ENCODE measurements at places on chromosomes 12 and 14.

GRCh38 chr14:64391113-64391725, 3.1 kb downstream of the MTHFD1 start:
- DNase-seq = no peak

DNA sequence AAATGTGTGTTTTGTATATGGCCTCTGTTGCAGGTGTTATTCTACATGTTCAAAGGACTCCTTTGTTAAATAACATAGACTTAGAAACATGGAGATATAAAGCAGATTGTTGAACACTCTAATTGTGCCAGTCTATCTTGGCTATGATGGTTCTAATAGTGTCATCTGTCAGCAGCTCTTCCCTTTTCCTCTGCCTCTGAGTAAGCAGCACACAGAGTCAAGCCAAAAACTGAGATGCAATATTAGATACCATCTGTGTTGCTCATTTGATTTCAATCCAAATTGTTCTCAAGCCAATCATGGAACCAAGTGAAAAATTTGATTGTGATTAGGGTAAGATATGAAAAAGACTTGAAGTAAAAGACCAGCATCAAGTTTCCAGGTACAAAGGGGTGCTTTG, 871.1 kb upstream of the MGAT4C start:
- no peak for DNase-seq

- DNase-seq = no peak
Measured at GRCh38 chr12:59005193-59005955, 85.1 kb upstream of the LRIG3 start.

DNA sequence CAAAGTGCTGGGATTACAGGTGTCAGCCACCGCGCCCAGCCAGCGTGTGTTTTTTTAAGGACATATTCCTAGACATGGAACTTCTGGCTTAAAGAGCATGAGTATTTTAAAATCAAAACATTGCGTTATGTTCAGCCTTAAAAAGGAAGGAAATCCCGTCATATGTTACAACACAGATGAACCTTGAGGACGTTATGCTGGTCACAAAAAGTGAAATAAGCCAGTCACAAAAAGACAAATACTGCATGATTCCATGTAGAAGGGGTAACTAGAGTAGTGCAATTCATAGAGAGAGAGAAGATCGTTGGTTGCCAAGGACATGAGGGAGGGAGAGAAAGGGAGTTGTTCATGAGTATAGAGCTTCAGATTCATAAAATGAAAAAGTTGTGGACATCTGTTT, 53.9 kb downstream of the ACACB start:
- DNase-seq = no peak

- no peak for DNase-seq
Measured at GRCh38 chr12:113006641-113007040, 28.3 kb downstream of the OAS2 start.

DNA sequence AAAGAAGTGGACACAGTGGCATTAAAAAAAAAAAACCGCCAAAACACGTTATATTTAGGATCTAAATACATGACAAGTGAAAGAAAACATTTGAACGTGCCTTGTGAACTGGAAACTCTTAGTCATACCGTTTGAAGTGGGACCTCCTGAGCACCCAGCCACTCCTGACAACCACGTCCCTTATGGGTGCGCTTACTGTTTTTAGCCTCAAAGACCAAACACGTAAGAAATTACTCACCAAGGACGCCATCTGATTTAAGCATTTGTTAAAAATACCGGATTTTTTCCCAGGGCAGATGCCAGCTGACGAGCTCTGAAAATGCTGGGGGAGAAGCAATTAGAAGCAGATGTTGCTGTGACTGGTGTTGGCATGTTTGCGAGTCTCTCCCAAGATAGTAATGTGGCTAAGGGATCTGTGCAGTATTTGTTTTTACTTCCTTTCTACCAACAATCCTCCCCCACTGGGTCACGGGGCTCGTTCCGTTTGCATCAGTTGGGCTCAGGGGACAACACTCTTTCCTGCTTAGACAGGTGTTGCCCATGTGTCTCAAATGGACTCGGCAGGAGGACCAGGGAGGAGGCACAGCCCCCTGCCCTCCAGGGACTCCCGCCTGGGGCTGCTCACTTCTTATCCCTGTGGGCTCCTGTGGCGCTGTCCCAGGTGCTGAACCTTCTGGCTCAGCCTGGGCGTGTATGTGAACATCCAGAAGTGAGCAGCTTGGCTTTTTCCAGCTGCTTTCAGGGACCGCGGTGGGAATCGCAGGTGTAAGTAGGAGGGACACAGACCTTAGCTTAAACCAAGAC, 101.0 kb downstream of the BEGAIN start:
- no peak for DNase-seq

- DNase-seq = no peak
Measured at GRCh38 chr14:89162586-89162985, 254.4 kb downstream of the FOXN3 start.

DNA sequence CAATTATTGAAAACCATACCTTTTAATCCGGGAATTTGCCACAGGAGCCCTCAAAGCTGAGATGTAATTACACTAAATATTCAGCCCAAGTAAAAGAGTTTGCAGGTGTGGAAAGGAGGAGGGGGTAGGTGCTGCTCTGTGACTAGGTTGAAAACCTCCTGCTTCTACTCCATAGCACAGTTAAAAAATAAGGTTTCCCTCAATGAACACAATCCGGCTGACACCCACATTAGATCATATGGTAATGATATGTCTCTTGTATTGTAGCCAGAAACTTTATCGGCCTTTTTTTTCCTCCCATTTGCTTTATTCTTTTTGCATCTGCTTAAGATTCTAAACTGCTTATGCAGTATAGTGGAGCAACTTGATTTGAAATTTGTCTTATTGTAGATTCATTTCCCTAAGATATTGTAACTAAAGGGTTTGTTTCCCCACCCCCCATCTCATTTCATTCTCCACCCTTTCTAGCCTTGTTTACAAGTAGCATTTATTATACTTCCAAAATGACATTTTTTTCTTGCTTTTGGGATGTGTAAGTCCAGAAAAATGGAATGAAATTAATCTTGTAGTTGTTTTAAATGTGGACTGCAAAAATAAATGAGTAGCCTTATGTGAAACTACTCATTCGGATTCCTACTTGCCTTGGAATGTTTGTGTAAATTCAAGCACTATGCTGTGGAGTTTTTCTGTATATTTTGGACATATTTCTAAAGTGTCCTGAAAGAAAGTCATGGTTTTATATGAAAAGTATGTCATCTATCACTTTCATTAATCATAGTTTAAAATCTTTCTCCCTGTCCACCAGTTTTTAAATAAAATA, at the start of gene DCN:
Gene DCN, minus strand, starts transcription at position 182 of the 820 bp plus-strand sequence. CDS start 4,265 bp downstream, outside the sequence.
- DNase-seq = no peak

DNA sequence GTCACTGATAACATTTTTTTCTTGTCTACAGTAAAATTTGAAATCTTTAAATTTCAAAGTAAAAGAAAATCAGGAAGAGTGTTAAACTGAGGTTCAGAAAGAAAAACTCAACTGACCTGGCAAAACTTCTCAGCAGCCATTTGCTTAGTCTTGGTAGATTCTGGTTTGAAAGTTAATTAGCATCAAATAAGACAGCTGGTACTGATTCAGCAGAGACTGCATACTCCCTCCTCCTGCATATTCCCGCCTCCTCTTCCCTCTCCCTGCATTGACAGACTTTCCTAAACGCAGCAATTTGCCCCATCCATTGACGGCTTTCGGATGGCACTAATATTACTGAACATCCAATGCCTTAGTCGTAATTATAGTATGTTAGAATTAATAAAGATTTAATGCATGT, 520.8 kb downstream of the FLRT2 start:
- DNase-seq = no peak

- DNase-seq = no peak
Measured at GRCh38 chr14:88195676-88196075, 127.4 kb downstream of the KCNK10 start.

DNA sequence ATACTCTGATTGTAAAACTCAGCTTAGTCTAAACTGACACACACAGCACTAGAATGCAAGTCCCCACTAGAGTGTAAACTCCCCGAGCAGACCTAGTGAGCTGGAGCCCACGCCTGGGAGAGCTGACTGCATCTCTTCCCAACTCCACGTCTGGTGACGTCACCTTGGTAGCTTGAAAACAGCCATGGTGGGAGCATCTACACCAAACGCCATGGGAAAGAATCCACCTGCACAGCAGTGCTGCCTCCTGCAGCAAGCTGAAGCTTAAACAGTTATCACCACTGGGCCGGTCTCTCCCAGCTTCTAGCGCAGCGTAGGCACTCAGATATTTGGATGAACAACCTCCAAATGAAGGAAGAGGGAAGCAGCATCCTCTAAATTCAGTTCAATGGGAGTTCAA, 4.3 kb upstream of the PAPLN start:
- no peak for DNase-seq

DNA sequence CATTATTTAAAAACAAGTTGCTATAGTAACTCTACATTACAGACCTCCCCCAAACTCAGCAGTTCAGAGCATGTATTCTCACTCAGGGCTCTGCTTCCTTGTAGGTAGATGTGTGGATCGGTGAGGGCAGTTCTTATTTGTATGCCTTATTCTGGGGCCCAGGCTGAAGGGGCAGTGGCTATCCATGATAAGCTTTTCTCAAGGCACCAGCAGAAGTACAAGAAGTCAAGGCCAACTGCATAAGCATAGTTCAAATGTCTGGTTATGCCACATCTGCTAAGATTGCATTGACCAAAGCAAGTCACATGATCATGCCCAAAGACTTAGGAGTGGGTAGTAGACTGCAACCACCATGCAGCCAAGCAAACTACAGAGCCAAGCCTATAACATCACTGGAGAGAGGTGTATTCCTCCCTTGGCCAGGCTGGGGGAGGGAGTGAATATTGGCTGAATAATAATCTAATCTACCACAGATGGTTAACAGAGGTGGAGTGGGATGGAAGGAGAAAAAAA, 4.6 kb downstream of the PSEN1 start:
- DNase-seq = no peak

Data from gastrocnemius medialis (tissue), 4 donors.